ENCODE measurements at places on chromosomes 5 and 9. TPM values are rescaled to one million over a fixed set of nuclear protein-coding genes. Genes with fewer than 3 reads are reported as not detected.

Gene HRCT1
- not detected for total RNA-seq

Gene TEK
- total RNA-seq, result not detected

Gene UNC5A
- not detected for total RNA-seq

Gene PPP3R2
- not detected for total RNA-seq

Gene ARHGEF28
- total RNA-seq, result not detected

Gene TAS2R1
- total RNA-seq, result not detected

Gene CREBRF
- 126 TPM for total RNA-seq

Gene SV2C
- total RNA-seq, result 0.12 TPM

Gene TMEM252
- total RNA-seq, result not detected

DNA sequence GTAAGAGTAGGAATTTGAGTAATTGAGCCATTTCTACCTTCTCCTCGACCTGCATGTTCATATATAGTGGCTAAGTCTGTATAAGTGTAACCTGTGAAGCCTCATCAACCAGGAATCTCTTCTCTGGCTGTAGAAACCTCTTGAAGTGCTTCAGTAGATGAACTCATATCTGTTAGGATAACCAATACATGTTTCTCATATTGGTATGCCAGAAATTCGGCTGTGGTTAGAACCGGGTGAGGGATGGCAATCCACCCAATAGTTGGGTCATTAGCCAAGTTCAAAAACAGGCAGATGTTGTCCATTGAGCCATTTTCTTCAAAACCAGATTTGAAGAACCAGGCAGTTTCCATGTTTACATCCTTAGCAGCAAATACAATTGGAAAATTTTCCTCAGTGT, 28.9 kb upstream of the GSN start:
- DNase-seq, result no peak

- no peak for DNase-seq
Observed at GRCh38 chr5:87136096-87136495, 131.6 kb upstream of the RASA1 start.

GRCh38 chr9:87959916-87960581, 14.3 kb downstream of the CDK20 start:
- no peak for DNase-seq

DNA sequence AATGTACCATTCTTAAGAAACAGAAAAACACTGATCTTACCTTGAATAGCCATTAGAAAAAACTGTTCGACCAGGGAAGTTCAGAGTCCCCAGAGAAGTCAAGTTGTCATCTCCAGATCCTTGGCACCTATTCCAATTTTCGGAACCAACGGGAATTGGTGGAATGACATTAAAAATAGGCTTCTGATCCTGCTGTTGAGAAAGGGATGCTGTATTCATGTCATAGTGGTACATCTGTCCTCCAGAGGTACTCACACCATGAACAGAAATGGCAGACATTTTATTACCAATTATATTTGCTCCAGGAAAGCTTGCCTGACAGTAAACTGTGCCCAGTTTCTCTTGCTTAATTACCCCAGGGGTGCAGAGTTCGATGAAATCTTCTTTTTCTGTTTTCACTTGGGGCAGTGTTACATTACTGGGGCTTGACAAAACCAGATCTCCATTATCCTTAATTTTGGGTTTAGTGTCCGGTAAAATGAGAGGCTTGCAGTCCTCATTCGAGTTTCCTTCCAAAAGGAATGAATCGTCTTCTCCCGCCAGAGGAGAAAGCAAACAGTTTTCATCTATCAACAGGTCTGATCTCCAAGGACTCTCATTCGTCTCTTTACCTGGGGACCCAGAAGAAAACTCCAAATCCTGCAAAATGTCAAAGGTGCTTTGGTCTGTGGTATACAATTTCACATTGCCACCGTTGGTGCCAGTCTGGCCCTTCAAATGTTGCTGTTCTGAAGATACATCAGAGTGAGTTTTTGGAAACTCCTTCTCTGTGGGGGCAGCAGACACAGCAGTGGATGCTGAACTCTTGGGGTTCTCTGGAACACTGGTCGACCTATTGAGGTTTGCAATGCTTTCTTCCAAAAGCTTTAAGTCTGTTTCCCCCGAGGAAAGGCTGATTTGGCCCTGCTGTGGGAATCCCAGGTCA, 3.6 kb downstream of the NR3C1 start:
- DNase-seq, result no peak

- no peak for DNase-seq
Observed at GRCh38 chr9:137670391-137671195, 51.8 kb downstream of the EHMT1 start.

DNA sequence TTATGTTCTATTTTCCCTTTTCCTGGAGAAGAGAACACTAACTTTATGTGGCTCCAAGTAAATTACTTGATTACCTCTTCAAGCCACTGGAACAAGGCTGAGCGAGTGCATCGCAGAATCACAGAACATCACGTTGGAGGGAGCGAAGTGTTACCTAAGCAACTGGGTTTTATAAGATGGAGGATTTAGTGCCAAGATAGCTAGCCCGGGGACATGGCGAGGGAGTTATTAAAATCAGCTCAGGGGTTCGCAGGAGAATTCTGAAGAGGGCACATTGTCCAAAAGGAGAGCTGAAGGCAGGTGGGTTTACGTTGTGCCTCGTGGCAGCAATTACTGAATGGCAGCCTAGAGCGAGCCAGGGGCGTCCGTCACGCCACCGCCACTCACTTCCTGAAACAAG, 563.2 kb upstream of the ADAMTS16 start:
- DNase-seq, result no peak

DNA sequence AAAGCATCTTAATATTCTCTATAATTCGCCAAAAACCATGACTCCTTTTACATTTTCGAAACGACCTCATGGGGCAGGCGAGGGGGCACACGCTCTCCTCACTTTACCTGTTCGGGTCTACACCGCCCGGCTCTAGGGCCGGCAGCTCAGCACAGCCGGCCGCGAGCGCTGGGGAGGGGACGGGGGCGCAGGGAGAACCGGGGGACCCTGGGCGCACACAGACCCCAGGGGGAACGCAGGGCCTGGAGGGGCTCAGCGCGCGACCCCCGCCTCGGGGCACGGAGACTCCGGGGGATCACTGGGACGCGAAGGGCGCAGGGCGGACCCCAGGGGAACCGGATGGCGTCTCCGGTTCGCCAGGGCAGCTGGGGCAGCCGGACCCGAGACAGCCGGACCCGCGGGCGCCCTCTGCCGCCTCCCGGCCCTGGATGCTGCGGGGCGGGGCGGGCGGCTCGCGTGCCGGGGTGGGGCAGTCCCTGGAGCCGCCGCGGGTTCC, at the start of gene AHRR:
Gene AHRR (plus strand): TSS at position 485 of the 496 bp plus-strand sequence. CDS start 22,189 bp downstream, outside the sequence.
- DNase-seq, result peak; percentile 55

- no peak for DNase-seq
Observed at GRCh38 chr5:34533582-34534522, 122.3 kb upstream of the RAI14 start.

DNA sequence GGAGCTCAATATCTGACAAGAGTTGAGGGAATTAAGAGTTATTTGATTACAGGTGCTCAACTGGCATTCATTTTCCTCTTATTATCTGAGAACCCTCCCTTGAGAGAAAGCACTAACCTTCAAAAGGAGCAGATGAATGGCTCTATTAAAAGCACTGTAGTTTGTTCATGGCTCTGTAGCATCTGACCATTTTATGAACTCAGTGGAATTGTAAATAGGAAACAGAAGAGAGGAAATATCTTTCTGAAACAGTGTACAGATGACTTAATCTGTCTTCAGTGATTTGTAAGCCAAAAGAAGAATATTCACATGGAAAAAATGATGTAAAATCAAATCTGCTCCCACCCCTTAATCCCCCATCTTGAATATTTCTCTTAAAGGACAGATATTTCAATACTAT, 810.4 kb upstream of the GRAMD2B start:
- no peak for DNase-seq

- no peak for DNase-seq
Observed at GRCh38 chr9:71937898-71938297, 26.5 kb downstream of the C9orf85 start.

DNA sequence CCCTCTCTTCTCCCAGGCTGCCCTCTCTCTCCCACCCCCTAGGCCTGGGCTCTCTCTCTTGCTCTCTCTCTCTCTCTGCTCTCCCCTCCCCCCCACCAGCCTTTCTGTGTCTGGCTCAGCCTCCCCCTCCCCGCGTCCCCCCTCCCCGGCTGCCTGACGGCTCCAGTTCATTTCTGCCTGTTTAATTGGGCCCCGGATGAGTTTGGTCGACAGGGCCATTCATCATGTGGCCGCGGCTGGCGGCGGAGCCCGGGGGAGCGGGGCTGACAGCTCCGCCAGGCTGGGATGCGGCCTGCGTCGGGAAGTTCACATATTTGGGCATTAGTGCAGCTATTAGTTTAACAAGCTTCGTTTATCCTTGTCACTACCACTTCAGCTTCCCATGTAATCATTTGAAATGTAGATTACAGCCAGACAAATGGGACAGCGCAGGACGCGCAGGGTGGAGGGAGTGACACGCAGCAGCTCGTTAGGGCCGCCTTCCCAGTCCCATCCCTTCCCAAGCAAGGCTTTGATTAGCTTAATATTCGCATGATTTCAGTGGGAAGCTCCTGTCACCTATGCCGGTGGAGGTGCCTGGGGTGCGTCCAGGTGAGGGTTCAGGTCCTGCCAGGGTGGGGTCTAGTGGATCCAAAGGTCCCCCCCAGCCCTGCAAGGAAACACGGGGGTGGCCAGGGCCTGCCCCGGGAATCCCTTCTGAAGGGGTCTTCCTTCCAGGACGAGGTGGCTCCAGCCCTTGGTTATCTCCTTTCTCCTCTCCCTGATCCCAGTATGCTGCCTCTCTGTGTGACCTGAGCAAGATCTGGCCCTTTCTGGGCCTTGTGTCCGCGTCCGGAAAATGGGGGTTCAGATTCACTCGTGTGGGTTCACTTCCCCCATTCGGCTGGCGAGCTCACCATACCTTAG, 214.8 kb downstream of the PAX5 start:
- no peak for DNase-seq

DNA sequence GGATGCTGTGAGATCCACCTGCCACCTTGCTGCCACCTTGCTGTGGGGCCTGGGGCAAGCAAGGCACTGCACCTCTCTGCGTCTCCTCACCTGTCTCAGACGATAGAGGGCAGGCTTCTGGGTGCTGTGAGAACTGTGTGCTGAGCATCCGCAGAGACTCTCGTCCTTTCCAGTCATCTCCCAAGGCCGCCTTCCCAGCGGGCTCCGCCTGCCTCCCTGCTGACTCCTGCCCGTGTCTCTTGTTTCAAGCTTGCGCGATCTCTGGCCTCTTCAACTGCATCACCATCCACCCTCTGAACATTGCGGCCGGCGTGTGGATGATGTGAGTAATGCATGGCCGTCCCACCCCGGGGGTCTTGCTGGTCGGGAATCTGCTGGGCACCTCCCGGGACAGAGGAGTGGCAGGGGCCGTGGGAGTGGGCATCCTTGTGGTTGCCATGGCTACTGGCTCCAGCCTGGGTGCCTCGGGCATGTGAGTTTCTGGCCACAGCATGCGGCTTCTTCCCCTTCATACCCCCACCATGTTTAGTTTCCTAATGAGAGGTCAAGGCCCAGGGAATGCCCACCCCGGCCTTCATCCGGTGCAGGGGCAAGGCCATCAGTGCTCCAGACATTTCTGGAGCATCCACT, 3.6 kb downstream of the CACFD1 start:
- peak; percentile 11 for DNase-seq

DNA sequence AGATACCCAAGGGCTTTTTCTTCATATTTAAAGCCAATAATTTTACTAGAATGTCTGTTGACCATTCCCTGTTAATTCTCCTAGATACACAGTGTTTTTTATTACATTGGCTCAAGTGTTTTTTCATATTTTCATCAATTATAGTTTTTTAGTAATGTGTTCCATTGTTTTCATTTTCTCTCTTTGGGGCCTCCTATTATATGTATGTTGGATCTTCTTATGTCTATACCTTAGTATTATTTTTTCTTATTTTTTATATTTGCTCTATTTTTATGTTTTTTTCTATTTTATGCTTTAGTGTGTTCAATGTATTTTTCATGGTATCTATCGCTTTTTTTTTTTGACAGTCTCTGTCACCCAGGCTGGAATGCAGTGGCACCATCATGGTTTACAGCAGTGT, 7.5 kb downstream of the KIAA1958 start:
- DNase-seq, result no peak

- DNase-seq, result no peak
Observed at GRCh38 chr5:172594867-172595466, 46.1 kb upstream of the NEURL1B start.

GRCh38 chr9:7534211-7534935, 265.2 kb downstream of the DMAC1 start:
- peak; percentile 81 for DNase-seq

GRCh38 chr5:66633754-66634153, 37.6 kb downstream of the MAST4 start:
- no peak for DNase-seq

GRCh38 chr9:105198023-105198422, 46.4 kb upstream of the SLC44A1 start:
- DNase-seq, result no peak

DNA sequence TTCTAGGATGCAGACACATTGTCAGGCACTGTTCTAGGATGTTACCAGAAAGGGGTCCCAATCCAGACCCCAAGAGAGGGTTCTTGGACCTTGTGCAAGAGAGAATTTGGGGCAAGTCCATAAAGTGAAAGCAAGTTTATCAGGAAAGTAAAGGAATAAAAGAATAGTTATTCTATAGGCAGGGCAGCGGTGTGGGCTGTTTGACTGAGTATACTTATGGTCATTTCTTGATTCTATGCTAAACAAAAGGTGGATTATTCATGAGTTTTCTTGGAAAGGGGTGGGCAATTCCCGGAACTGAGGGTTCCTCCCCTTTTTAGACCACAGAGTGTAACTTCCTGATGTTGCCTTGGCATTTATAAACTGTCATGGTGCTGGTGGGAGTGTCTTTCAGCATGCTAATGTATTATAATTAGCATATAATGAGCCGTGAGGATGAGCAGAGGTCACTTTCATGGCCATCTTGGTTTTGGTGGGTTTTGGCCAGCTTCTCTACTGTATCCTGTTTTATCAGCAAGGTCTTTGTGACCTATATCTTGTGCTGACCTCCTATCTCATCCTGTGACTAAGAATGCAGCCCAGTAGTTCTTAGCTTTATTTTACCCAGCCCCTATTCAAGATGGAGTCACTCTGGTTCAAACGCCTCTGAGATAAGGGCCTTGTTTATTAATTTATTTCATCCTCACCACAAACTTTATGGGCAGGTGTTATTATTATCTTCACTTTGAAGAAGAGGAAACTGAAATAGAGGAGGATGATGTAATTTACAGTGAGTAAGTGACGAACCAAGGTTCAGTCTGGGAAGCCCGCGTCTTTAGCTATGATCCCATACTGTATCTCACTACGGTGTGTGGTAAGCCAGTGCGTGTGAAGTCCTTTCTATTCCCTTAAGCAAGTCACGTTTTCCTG, 186.0 kb upstream of the KLF4 start:
- no peak for DNase-seq

GRCh38 chr5:32583582-32584232, 1.6 kb upstream of the SUB1 start:
- no peak for DNase-seq

DNA sequence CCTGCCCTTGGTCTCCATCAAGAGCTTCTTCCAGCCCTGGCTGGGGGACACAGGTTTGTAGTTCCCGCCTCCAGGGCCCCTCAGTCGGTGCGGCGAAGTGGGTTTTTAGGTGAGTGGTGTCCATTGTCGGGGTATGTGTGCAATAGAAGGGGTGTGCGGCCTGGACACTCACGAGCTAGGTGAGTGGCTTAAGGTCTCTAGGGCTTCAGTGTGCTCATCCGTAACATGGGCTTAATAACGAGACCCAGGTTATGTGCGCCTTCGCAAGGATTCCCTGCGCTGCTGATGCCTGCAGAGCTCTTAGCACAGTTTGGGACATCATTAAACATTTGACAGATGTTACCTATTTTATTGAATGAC, 656 bp downstream of the CEP78 start:
- no peak for DNase-seq

GRCh38 chr9:125888211-125888610, 141.0 kb downstream of the PBX3 start:
- DNase-seq, result no peak

GRCh38 chr9:135215571-135216161, 128.2 kb downstream of the OLFM1 start:
- no peak for DNase-seq

Measured in CD4-positive, CD25-positive, alpha-beta regulatory T cell (primary cell).